ENCODE measurements at places on chromosomes 5 and 9.

GRCh38 chr9:86766912-86767311 lies 180.4 kb downstream of the GAS1 start:
- DNase-seq = no peak

DNA sequence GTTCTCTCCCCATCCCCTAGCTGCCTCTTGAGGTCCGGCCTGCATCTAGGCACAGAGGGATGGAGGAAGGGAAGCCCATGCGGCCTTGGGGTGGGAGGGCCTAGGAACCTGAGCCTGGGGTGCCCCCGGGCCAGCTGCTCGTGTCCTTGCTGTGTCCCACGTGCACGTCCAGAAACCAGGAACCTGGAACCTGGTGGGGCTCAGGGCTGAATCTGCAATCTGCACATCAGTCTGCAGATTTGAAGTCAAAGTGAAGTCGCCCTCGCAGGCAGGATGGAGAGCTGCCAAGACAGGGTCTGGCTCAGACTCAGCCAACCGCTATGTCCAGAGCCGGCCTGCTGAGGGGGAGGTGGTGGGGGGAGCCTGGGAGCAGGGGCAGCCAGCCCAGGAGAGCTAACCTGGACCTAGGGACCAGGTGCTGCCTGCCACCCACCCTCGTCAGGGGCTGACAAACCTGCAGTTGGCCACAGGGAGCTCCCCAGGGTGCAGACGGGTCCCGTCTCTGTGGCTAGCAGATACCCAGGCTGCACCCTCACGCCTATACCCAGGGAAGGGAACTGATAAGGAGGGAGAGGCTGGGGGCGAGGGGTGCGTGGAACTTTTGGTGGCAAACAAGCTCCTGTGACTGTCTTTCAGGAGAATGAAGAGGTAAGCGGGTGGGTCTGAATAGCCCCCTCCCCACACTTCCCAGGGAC lies 103.5 kb upstream of the SIMC1 start:
- DNase-seq = no peak

GRCh38 chr9:136943291-136944211 lies 987 bp downstream of the FBXW5 start:
- DNase-seq = peak; percentile 32

- DNase-seq = no peak
Observed at GRCh38 chr5:177015156-177015555, 7.3 kb upstream of the ZNF346 start.

GRCh38 chr5:36521838-36522745 lies 84.3 kb upstream of the SLC1A3 start:
- DNase-seq = no peak

DNA sequence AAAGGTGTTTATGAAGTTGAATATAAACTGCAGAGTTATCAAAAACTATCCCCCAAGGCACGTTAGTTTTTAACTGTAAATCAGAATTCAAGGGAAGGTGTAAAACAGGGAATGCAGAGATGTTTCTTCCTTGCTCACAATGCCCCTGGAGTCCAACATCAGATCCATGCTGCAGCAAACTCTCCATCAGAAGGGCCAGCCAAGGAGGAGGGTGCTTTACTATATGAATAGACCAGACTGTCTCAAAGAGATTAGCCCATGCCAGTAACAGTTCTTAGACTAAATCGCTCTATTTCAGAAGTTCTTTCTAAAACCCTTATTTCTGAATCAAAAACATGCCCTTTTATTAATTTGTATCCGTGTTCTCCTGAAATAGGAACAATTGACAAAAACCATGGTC lies 362.8 kb upstream of the RPS23 start:
- DNase-seq = no peak

DNA sequence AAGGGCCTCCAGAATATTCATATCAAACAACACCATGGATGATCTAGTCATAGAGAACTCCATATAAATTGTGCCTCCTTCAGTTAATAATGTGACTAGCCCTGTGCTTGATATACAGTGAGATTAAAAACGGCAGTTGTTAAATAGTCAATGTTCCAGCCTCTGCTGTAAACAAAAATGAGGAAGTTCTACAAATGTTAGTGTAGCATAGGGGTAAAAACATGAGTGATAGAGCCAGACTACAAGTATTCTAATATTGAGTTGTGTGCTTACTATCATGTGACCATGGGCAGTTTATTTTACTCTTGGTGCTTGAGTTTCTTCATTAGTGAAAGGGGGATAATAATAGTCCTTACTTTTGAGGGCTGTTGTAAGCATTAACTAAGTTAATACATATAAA lies 43.3 kb upstream of the SLCO6A1 start:
- DNase-seq = no peak

- DNase-seq = no peak
Observed at GRCh38 chr9:131094622-131095021, 1.7 kb upstream of the AIF1L start.

DNA sequence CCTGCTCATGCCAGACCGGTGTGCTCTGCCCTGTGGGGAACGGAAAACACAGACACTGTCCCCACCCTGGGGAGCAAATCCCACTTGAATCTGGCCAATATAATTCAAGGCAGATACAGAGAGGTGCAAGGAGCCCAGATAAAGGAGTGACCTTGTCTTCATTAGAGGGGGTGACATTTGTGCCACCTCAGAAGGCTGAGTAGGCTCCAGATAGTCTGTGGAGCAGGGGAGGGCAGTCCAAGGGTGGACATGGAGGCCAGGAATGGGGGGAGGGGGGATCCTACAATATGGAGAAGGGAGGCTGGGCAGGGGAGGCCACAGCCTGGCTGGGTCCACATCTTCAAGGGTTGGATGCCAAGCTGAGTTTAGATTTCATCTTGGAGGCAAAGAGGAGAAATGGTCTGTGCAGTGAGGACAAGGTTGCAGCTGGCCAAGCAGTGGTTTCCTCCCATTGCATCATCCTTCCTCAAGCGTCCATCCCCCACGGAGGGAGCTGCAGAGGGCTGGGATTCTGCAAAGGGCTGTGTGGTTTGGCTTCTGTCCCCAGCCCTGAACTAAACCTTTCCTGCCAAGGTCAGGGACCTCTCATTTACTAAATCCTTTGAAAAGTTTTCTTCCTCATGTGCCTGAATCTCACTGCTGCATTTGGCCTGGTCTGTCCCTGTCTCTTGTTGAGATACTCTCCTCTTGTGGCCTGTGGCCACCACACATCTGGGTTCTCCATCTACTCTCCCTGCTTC lies 60.1 kb downstream of the GALNT12 start:
- DNase-seq = no peak

GRCh38 chr5:773517-774264 lies 10.8 kb downstream of the ZDHHC11B start:
- no peak for DNase-seq

- no peak for DNase-seq
Observed at GRCh38 chr9:126517833-126518356, 95.8 kb upstream of the LMX1B start.

GRCh38 chr9:16873126-16873802 lies 2.8 kb upstream of the BNC2 start:
- DNase-seq = no peak

- no peak for DNase-seq
Observed at GRCh38 chr5:55123365-55123764, 20.9 kb downstream of the GZMA start.

DNA sequence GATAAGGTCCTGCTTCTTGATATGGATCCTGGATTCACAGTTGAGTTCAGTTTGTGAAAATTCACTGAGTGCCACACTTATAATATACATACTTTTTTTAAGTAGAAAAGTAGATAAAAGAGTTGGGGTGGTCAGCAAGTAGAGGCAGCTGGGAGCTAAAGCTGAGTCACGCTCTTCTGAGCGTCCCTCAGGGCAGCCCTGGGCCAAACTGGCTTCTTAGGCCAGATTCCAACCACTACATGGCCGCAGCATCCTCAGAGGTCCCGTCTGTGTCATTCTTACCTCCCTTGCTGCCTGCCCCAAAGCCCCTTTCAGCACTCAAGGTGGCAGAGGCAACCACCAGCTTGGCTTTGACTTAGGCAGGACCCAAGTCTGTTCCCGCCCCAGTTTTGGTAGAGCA lies 123.3 kb upstream of the TBC1D2 start:
- no peak for DNase-seq

- DNase-seq = no peak
Observed at GRCh38 chr9:131960851-131961495, 118.7 kb downstream of the MED27 start.

- no peak for DNase-seq
Observed at GRCh38 chr9:83937861-83938455, 16.7 kb upstream of the KIF27 start.

DNA sequence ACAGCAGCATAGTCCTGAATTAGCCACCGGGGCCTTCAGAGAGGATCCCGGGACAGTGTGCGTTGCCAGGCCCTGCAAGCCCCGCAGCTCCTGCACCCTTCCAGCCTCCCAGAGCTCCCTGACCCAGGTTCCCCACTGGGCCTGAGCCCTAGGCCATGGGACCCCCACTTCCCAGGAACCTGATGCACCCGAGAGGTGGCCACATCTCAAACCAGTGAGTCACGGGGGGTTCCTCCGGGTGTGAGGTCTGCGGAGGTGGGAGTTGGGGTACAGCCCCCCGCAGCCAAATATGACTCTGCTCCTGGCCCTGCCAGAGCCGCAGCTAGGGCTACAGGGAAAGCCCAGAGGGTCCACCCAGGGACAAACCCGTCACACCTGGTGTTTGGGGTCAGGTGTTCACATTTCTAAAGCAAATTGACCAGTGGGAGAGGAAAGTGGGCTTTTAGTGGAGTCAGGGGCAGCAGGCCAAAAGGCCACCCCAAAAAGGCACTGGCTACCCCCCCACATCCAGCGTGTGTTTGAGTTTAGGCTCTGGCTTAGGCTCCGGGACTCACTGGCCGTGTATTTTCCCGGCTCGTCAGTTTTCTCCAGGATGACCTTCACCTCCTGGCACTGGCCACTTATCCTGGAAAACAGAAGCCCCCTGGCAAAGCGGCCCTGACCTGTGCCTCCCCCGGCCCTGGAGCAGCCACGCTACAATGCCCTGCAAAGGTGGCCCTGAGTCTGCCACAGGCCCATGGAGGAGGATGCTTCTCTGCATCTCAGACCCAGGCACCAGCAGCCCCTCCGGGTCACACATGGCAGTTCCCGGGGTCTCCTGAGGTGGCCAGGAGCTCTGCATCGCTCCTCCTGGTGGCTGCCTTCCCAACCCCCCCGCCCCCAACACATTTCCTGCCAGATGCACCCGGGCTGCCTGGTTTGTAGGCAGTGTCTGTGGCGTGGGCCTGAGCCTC lies 17.4 kb upstream of the OBP2B start:
- no peak for DNase-seq

- no peak for DNase-seq
Observed at GRCh38 chr5:55864606-55865541, 13.7 kb downstream of the IL31RA start.

- peak; percentile 51 for DNase-seq
Observed at GRCh38 chr9:136399176-136400037, 563 bp downstream of the SNAPC4 start.

DNA sequence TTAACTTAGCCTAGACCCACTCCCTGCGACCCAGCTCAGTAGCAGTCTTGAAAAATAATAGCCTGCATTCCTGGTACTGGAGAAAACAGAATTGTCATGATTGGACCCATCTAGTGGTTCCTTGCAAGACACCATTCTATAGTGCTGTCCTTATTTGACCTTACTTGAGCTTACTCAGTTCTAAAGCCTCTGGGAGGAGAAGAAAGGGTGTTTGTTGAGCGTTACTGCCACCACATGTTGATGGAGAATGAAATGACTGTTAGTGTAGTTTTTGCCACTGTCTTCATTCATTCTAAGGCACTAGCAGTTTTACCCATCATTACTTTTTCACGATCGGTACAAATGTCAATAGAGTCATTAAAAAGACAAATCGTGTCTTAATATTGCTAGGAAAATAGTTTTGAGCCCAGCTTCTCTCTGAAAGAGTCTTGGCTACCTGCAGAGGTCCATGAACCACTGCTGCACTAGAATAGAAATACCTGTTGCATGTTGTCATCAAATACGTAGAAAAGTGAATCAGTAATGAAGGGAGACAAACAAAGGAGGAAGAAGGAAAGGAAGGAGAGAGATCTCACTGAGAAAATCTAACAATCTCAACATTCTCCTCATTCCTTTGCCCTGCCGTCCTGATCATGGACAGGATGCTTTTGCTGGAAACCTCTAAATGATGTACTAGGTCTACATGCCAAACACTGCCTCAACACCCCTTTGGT lies 96.0 kb downstream of the LIX1 start:
- no peak for DNase-seq

- no peak for DNase-seq
Observed at GRCh38 chr5:138870611-138871010, 4.5 kb downstream of the LRRTM2 start.

GRCh38 chr5:122195802-122196394 lies 66.6 kb downstream of the ZNF474 start:
- no peak for DNase-seq

DNA sequence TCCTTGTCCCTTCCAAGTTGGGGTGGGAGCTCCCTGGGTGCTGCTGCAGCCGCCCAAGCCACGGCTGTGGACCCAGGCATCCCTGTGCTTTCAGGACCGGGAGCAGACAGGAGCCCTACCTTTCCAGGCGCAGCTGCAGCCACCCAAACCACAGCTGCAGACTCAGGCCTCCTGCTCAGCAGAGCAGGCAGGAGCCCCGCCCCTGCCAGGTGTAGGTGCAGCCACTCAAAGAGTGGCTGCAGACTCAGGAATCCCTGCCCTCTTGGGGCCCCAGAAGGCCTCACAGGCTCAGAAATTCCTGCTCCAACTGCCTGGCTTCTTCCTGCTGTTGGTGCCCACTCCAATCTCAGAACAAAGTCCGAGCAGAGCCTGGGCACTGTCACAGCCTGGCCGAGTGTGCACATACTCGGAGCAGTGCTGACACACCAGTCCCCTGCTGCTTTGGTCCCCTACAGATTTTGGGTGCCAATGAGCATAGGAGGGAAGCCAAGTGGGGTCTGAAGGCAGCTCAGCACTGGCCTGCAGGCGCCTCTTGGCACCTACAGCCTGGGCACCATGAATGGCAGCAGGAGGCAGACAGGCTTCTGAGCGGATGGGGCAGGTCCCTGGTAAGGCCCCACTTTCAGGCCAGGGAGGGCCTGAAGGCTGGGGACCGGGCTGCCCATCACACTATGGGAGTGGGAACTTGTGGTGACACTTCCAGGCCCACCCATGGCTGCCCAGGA lies 6.0 kb upstream of the TESK1 start:
- no peak for DNase-seq

DNA sequence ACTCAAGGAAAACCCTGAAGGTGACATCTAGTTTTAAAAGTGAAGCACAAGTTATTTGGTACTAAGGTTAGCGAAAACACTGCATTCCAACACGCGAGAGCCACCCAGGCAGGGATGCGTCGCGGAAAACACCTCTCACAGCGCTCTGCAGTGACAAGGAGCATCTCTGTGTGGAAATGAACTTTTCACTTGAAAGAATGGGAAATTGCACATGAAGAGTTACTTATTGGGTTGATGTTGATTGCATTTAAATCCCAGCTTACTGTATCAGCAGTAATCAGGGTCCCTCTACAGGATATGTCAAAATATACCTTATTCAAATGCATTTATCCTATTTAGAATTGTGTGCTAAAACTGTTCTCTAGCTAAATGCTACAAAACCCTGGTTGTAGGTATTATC lies 144.4 kb downstream of the BNC2 start:
- DNase-seq = no peak

GRCh38 chr9:4833781-4834560 lies 41.2 kb downstream of the RCL1 start:
- DNase-seq = no peak

GRCh38 chr9:128304136-128304970 lies 17.9 kb downstream of the TRUB2 start:
- DNase-seq = no peak
